ENCODE measurements at places on chromosomes 16 and 17.

DNA sequence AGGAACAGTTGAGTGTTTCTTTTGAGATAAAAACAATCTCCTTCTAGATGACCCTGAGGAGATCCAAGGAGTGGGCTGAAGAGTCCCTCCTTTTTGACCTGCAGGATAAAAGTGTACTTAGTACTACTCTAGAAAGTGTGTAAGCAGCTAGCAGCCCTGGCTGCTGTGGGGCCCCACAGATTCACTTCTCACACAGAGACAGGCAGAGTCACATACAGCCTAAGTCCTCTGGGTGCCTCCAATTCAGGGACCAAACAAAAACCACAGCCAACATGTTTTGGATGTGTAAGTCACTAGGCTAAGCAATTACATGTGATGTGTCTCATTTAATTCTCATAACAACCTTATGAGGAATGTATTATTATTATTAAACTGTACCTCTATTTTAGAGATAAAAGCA lies 97.1 kb downstream of the TMEM100 start:
- DNase-seq = no peak

GRCh38 chr17:17224137-17224536 lies 12.8 kb downstream of the FLCN start:
- no peak for DNase-seq

GRCh38 chr17:38921756-38922411 lies 3.5 kb upstream of the LASP1NB start:
- no peak for DNase-seq

DNA sequence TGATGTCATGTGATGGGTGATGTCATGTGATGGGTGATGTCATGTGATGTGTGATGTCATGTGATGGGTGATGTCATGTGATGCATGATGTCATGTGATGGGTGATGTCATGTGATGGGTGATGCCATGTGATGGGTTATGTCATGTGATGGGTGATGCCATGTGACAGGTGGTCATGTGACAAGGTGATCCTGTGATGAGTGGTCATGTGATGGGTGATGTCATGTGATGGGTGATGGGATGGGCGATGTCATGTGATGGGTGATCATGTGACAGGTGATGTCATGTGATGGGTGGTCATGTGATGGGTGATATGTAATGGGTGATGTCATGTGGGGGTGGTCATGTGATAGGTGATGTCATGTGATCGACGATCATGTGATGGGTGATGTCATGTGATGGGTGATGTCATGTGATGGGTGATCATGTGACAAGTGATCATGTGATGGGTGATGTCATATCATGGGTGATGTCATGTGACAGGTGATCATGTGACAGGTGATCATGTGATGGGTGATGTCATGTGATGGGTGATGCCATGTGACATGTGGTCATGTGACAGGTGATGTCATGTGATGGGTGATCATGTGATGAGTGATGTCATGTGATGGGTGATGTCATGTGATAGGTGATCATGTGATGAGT lies 17.2 kb downstream of the CD300LB start:
- no peak for DNase-seq

- DNase-seq = no peak
These were observed 458.7 kb upstream of the ZFHX3 start for GRCh38 chr16:73506568-73507056.

DNA sequence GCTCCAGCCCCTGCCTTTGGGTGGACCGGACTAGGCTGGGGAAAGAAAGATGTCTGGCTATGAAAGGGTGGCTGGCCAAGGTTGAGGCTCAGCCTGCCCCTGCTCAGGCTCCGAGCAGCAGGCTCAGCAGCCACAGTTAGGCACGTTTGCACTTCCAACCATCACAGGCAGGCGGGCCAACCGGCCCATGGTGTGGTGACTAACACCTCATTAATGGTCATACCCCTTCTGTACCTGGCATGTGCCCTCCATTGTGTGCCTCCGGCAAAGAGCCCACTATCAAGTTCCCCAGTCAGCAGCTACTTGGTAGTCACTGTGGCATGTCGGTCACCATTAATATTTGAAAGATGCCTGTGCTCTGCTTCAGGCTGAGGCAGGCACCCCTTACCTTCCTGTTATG lies 6.7 kb downstream of the TBC1D24 start:
- no peak for DNase-seq

DNA sequence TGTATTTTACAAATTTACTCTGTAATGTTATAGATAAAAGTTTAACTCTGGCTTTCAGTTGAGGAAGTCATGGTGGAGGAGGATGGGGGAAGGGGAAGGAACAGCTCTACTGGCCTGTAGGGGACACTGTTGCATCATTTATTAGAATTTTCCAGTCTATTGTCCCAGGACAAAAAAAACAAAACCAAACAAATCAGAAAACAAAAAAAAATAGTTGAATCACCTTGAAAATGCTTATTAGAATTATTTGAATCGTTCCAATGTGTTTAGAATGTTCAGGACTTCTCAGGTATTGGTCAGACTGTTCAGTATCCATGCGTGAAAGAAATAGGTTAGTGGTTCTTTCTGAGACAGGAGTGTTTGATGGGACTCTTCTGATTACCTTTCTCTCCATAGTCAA lies 242.0 kb downstream of the FTO start:
- DNase-seq = no peak

GRCh38 chr16:17131351-17131750 lies 339.4 kb downstream of the XYLT1 start:
- DNase-seq = no peak

GRCh38 chr16:81937305-81938038 lies 73.8 kb downstream of the SDR42E1 start:
- DNase-seq = no peak
